ENCODE measurements at places on chromosomes 12 and 14.

DNA sequence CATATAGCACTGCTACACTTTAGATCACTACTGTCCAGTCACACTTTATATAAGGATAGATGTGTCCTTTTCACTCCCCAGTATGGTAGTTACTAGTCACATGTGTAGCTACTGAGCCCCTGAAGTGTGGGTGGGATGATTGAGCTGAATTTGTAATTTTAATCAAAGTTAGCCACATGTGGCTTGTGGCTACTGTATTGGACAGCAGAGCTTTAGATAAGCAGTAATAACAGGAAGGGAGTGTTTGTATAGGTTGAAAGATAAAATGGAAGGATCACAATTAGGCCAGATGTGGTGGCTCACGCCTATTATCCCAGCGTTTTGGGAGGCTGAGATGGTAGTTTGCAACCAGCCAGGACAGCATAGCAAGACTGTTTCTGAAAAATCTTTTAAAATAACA lies 23.5 kb downstream of the NAA30 start:
- H3K4me3 ChIP-seq, result no peak overlapping the region
- peaks cover 20% of the 10 kb centered on the region for H3K36me3 ChIP-seq
- no peak overlapping the region for H3K27ac ChIP-seq
- H3K4me1 ChIP-seq, result no peaks in the 10 kb centered on the region
- no peaks in the 10 kb centered on the region for H3K27me3 ChIP-seq

DNA sequence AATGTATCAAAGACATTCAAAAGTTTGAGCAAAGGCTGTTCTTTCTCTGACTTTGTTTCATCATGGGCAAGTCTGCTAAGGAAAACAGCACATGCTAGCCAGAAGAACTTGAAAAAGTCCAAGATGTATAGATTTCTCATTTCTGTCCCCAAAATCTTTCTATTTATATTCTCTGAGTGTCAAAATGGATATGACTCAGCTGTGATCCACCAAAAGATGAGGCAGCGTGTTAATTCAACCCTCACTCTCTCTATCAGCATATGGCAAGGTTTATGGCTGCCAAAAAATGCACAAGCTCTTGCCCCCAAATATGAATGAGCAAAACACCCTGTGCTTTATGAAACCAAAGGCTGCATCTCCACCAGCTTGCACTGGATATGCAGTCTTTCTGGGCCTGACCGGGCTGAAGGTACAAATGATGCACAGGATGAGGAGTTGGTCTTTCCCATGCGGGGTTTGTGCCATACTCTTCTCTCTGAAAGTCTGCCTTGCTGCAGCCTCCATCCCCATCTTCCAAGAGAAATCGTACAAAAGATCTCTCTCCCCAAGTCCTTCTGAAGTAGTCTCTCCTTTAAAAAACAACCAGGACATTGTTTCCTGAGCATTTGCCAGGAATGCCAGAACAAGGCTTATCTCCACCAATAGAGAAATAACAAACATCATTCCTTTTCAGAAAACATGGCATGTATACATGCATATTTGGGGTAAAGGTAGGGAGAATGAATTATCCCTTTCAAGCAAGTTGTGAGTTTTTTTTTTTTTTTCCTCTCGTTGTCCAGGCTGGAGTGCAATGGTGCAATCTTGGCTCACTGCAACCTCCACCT lies 203.4 kb downstream of the TMX1 start:
- peaks cover 7% of the 10 kb centered on the region for H3K27me3 ChIP-seq
- no peak overlapping the region for H3K27ac ChIP-seq
- no peaks in the 10 kb centered on the region for H3K4me1 ChIP-seq
- no peak overlapping the region for H3K4me3 ChIP-seq
- no peaks in the 10 kb centered on the region for H3K36me3 ChIP-seq

DNA sequence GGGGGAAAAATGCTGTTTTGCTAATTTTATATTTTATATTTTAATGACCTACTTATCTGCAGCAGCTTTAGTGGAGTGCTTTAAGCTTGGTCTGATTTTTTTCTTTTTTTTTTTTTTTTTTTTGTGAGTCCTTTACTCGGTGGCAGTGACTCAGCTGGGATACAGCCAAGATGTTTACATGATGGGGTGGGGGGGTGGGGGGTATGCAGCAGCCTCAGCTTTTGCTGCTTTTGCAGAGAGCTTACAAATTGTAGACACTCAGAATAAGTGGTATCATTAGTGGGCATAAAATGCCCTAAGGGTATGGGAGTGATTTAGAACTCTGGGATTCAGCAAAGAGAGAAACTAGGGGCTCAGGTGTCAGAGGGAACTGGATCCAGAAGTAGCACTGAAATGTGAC lies 38.2 kb upstream of the ARHGAP5 start:
- no peak overlapping the region for H3K4me3 ChIP-seq
- peaks cover 10% of the 10 kb centered on the region for H3K27me3 ChIP-seq
- no peak overlapping the region for H3K27ac ChIP-seq
- H3K36me3 ChIP-seq, result no peaks in the 10 kb centered on the region
- no peaks in the 10 kb centered on the region for H3K4me1 ChIP-seq

DNA sequence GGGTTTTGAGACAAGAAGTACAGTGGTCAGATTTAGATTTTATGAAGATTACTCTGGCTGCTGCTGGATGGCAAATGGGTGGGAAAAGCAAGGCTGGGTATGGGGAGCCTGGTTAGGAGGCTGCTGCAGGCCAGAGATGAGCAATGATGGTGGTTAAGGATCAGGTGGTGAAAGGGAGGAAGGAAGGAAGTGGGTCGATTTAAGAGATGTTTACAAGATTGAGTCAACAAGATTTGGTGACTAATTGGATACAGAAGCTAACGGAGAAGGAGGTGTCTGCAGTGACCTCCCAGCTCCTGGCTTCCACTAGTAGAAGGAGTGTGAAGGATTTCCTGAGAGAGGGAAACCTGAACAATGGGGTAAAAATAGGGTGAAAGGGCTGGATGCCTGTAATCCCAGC lies 18.7 kb downstream of the NOS1 start:
- no peaks in the 10 kb centered on the region for H3K4me1 ChIP-seq
- peaks cover under 1% of the 10 kb centered on the region for H3K27me3 ChIP-seq
- no peak for DNase-seq
- H3K4me3 ChIP-seq, result no peak overlapping the region

- no peak overlapping the region for H3K27ac ChIP-seq
- no peak for DNase-seq
- peaks cover 51% of the 10 kb centered on the region for H3K4me1 ChIP-seq
- peaks cover 45% of the 10 kb centered on the region for H3K27me3 ChIP-seq
- H3K4me3 ChIP-seq, result peak overlapping the region; percentile 79
- no peaks in the 10 kb centered on the region for H3K36me3 ChIP-seq
Observed at GRCh38 chr12:49345825-49346658, 646 bp upstream of the DNAJC22 start.

GRCh38 chr12:125018356-125018755 lies 24.9 kb downstream of the BRI3BP start:
- no peak overlapping the region for H3K4me3 ChIP-seq
- peaks cover 50% of the 10 kb centered on the region for H3K36me3 ChIP-seq
- peaks cover 9% of the 10 kb centered on the region for H3K4me1 ChIP-seq
- H3K27ac ChIP-seq, result no peak overlapping the region

GRCh38 chr14:24915403-24915921 lies 134.5 kb downstream of the STXBP6 start:
- H3K27ac ChIP-seq, result no peak overlapping the region
- H3K4me3 ChIP-seq, result no peak overlapping the region
- H3K4me1 ChIP-seq, result no peaks in the 10 kb centered on the region
- no peak for DNase-seq
- H3K36me3 ChIP-seq, result no peaks in the 10 kb centered on the region
- H3K27me3 ChIP-seq, result peaks cover 10% of the 10 kb centered on the region

GRCh38 chr12:111428728-111429175 lies 23.0 kb downstream of the SH2B3 start:
- H3K27me3 ChIP-seq, result no peaks in the 10 kb centered on the region
- H3K27ac ChIP-seq, result no peak overlapping the region
- DNase-seq, result no peak
- H3K36me3 ChIP-seq, result peaks cover 36% of the 10 kb centered on the region
- peak overlapping the region; percentile 65 for H3K4me3 ChIP-seq
- H3K4me1 ChIP-seq, result peaks cover 87% of the 10 kb centered on the region
